CD4-positive, alpha-beta memory T cell (primary cell): ENCODE measurements at places on chromosomes 1 and 21. TPM values are rescaled to one million over a fixed set of nuclear protein-coding genes. Genes with fewer than 3 reads are reported as not detected.

KIF1B gene
- total RNA-seq, result 16.8 TPM

SPTA1 gene
- not detected for total RNA-seq

KCNE1 gene
- total RNA-seq, result 0.22 TPM

NBPF4 gene
- 0.35 TPM for total RNA-seq

LCE1F gene
- not detected for total RNA-seq

DNA sequence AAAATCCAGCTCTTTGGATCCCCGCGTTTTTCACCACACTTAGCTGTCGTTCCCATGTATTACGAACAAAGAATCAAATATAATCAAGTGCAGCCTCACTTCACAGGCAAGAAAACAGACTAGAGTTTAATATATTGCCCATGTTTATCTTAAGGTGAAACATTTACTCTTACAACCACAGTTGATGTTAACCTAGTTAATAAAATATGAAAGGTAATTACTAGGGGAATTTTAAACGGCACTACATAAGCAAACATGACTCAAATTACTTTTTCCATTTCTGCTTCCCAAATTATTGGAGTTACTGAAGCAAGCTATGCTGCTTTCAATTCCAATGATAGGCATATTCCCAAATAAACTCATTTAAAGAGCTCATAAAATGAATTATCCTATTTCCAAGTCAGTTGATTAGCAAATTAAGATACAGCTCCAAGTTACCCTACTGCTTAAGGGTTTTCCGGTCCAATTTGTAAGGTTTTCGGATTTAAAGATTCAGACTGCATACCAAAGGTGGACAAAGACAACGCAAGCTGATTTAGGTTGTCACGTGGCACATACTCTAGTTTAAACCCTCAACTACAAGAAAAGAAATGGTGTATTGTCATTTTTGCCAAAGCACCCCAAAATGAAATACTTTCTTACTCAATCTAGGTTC lies 5.9 kb downstream of the COX20 start:
- no peaks in the 10 kb centered on the region for H3K27me3 ChIP-seq
- peak overlapping the region; percentile 10 for H3K27ac ChIP-seq
- no peak overlapping the region for H3K4me3 ChIP-seq
- DNase-seq, result no peak

- H3K36me3 ChIP-seq, result no peaks in the 10 kb centered on the region
- no peaks in the 10 kb centered on the region for H3K27me3 ChIP-seq
- H3K4me1 ChIP-seq, result no peaks in the 10 kb centered on the region
- DNase-seq, result no peak
- H3K27ac ChIP-seq, result no peak overlapping the region
Observed at GRCh38 chr1:205514211-205515142, 10.0 kb downstream of the CDK18 start.

GRCh38 chr1:246338098-246338497 lies 169.0 kb downstream of the SMYD3 start:
- no peaks in the 10 kb centered on the region for H3K36me3 ChIP-seq
- H3K4me1 ChIP-seq, result no peaks in the 10 kb centered on the region
- DNase-seq, result no peak
- H3K27me3 ChIP-seq, result no peaks in the 10 kb centered on the region
- no peak overlapping the region for H3K4me3 ChIP-seq
- no peak overlapping the region for H3K27ac ChIP-seq

DNA sequence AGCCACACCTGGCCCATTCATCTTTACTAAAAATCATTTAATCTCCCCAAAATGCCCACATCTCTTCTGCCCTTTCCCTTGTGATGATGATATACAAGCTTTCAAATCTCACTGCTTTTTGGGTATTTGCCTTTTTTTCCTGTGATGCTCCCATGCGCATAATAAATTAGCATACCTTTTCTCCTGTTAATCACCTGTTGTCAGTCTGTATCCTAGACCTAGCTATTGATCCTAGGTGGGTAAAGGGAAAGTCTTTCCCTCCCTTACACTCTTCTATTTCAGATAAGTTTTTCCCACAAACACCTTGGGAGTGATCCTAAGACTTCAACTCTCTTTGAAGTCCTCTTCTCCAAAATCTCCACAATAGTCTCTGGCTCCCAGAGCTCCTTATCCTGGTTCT lies 12.0 kb upstream of the SLC35A3 start:
- no peak for DNase-seq
- no peaks in the 10 kb centered on the region for H3K4me1 ChIP-seq
- no peaks in the 10 kb centered on the region for H3K36me3 ChIP-seq
- H3K27ac ChIP-seq, result no peak overlapping the region

DNA sequence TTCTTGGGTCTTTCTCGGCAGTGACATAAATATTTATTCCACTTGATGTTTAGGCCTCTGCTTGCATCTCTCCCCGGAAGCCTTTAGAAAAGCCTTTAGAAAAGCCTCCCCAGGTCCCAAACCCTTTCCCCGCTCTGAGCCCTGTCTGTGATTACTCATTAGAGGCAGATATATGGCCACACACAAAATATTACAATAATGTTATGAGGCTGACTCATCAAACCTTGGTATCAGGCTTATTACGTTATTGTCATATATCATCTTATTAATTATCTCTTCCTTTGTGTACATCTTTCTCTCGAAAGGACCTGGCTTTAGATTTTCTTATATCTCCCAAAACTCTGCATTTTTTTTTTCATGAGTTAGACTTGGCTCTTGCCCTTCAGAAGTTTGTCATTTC lies 69.5 kb downstream of the FGGY start:
- no peaks in the 10 kb centered on the region for H3K4me1 ChIP-seq
- no peak for DNase-seq
- no peak overlapping the region for H3K27ac ChIP-seq
- H3K27me3 ChIP-seq, result no peaks in the 10 kb centered on the region

- no peak overlapping the region for H3K4me3 ChIP-seq
- no peak for DNase-seq
- no peaks in the 10 kb centered on the region for H3K36me3 ChIP-seq
- H3K27ac ChIP-seq, result no peak overlapping the region
- H3K4me1 ChIP-seq, result no peaks in the 10 kb centered on the region
Observed at GRCh38 chr1:63148825-63149645, 173.3 kb upstream of the FOXD3 start.

DNA sequence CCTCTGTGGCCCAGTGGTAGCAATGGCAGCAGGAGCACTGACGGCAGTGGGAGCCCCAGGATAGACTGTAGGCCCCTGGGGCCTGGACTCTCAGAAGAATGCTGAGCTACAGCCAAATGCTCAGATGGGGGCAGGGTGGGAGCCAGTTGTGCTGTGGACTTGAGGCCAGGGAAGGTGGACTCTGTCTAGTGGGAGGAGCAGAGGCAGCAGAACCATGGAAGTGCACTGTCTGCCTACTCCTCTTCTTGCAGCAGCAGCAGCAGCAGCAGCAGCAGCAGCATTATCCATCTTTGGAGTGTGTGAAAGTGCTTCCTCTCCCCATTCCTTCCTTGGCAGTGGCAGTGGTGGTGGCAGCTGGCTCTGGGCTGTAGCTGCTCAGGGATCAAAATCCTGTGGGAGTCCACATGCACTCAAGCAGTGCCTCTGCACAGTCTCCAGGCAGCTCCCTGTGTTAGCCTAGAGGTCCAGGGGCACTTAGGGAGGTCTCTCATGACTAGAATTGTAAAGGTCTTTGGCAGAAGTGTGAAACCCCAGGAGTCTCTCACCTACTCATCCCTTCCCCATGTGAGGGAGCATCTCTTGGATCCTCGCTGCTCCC lies 917.9 kb upstream of the B3GALT2 start:
- H3K27ac ChIP-seq, result no peak overlapping the region
- H3K4me1 ChIP-seq, result no peaks in the 10 kb centered on the region
- H3K36me3 ChIP-seq, result no peaks in the 10 kb centered on the region
- no peak for DNase-seq

DNA sequence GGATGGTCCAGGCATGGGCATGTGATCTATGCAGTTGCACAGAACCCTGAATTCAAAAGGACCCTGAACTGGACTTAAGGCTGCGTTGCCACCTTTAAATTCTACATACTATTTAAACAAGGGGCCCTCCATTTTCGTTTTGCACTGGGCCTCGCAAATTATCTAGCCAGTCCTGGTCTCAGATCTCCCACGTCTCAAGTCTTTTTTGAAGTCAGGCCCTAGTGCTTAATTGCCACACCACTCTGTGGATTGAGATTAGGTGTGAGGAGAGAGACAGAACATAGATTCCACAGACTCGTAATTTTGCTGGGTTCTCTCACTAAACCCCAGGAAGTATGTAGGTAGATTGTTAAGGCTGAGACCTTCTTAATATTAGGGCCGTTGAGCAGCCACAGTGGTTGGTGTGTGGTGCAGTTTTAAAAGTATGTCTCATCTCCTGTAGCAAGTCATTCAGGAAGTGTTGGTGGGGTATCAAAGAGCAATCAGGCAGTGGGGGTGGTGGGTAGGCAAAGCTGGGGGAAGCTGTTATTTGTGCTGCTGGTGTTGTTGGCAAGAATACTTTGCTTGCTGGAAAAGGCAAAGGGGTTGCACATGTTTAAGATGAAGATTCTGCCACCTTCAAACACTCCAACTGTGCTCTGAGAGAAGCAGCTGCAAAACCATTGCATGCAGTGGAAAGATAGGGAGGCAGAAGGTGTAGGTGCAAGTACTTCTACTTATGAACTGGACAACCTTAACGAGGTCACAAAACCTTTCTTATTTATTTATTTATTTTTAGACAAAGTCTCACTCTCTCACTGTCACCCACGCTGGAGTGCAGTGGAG lies 11.2 kb downstream of the CD84 start:
- no peaks in the 10 kb centered on the region for H3K27me3 ChIP-seq
- peak overlapping the region; percentile 18 for H3K4me3 ChIP-seq
- H3K4me1 ChIP-seq, result peaks cover 96% of the 10 kb centered on the region
- H3K36me3 ChIP-seq, result no peaks in the 10 kb centered on the region
- peak; percentile 74 for DNase-seq
- peak overlapping the region; percentile 51 for H3K27ac ChIP-seq

DNA sequence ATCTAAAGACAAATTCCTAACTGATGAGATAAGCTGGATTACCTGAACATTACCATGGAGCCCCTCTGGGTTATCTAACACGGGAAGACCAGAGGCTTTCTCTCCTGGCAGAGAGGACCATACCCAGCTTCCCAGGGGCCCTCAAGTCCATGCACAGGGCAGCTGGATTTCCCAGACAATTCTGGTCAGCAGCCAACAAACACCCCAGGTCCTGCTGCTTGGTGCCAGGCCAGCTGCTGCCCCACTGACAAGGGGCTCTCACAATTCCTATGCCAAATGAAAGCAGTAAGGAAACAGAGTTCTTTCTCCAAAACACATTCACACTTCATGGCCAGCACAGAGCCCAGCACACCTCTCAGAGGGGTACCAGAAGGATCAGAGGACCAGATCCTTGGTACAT lies 114.2 kb downstream of the HLCS start:
- DNase-seq, result no peak
- H3K36me3 ChIP-seq, result no peaks in the 10 kb centered on the region
- H3K27ac ChIP-seq, result no peak overlapping the region
- no peak overlapping the region for H3K4me3 ChIP-seq
- H3K27me3 ChIP-seq, result no peaks in the 10 kb centered on the region
- H3K4me1 ChIP-seq, result no peaks in the 10 kb centered on the region

GRCh38 chr1:147236959-147237791 lies 5.3 kb upstream of the CHD1L start:
- no peak overlapping the region for H3K27ac ChIP-seq
- no peaks in the 10 kb centered on the region for H3K36me3 ChIP-seq
- DNase-seq, result no peak
- no peaks in the 10 kb centered on the region for H3K27me3 ChIP-seq

GRCh38 chr1:224059897-224060427 lies 53.9 kb upstream of the FBXO28 start:
- DNase-seq, result no peak
- no peaks in the 10 kb centered on the region for H3K36me3 ChIP-seq
- H3K27me3 ChIP-seq, result no peaks in the 10 kb centered on the region
- H3K4me3 ChIP-seq, result no peak overlapping the region
- H3K27ac ChIP-seq, result no peak overlapping the region
- H3K4me1 ChIP-seq, result no peaks in the 10 kb centered on the region

GRCh38 chr1:18328803-18329202 lies 151.9 kb upstream of the KLHDC7A start:
- no peaks in the 10 kb centered on the region for H3K27me3 ChIP-seq
- H3K36me3 ChIP-seq, result no peaks in the 10 kb centered on the region
- no peaks in the 10 kb centered on the region for H3K4me1 ChIP-seq
- no peak overlapping the region for H3K27ac ChIP-seq
- no peak for DNase-seq
- H3K4me3 ChIP-seq, result no peak overlapping the region

DNA sequence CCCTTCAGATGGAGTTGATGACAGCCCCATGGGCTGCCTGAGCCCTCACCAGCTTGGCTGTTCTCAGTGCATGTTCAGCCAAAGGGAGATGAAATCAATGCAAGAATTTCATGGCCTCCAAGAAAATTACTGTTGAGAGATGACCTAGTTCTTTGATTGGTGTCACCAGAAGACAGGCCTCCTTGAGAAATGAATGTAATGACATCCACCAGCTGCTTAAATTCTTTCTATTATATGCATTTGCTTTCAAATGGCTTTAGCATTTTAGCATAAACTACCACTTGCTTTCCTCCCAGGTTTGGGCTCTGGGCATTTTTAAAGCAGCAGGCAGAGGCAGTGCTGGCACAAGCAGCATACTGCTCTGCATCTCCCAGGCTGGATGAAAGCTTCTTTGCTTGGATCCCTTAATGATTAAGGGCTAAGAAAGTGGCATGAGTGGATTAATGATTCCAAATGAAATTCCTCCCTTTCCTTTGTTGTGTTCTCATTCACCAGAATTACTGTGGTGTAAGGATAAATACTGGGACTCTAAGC lies 278.4 kb downstream of the ZNF326 start:
- no peaks in the 10 kb centered on the region for H3K36me3 ChIP-seq
- H3K4me1 ChIP-seq, result no peaks in the 10 kb centered on the region
- no peak overlapping the region for H3K4me3 ChIP-seq
- no peak overlapping the region for H3K27ac ChIP-seq
- no peak for DNase-seq

DNA sequence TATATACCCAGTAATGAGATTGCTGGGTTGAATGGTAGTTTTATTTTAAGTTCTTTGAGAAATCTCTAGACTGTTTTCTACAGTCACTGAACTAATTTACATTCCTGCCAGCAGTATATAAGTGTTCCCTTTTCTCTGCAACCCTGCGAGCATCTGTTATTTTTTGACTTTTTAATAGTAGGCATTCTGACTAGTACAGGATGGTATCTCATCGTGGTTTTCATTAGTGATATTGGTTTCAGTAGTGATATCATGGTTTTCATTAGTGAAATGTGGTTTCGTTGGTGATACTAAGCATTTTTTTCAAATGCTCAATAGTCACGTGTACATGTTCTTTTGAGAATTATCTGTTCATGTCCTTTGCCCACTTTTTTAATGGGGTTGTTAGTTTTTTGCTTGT lies 316.8 kb downstream of the PTBP2 start:
- no peak overlapping the region for H3K4me3 ChIP-seq
- DNase-seq, result no peak
- H3K27ac ChIP-seq, result no peak overlapping the region
- H3K27me3 ChIP-seq, result no peaks in the 10 kb centered on the region
- H3K36me3 ChIP-seq, result no peaks in the 10 kb centered on the region

GRCh38 chr1:107250169-107250568 lies 109.3 kb downstream of the NTNG1 start:
- H3K36me3 ChIP-seq, result no peaks in the 10 kb centered on the region
- H3K27me3 ChIP-seq, result no peaks in the 10 kb centered on the region
- H3K4me1 ChIP-seq, result no peaks in the 10 kb centered on the region
- DNase-seq, result no peak

- no peak overlapping the region for H3K4me3 ChIP-seq
- no peak overlapping the region for H3K27ac ChIP-seq
- DNase-seq, result no peak
- H3K27me3 ChIP-seq, result no peaks in the 10 kb centered on the region
- no peaks in the 10 kb centered on the region for H3K36me3 ChIP-seq
- H3K4me1 ChIP-seq, result no peaks in the 10 kb centered on the region
Observed at GRCh38 chr1:50986653-50987052, 16.6 kb downstream of the CDKN2C start.
